ENCODE measurements at places on chromosomes 2 and 18. TPM values are rescaled to one million over a fixed set of nuclear protein-coding genes. Genes with fewer than 3 reads are reported as not detected.

DNA sequence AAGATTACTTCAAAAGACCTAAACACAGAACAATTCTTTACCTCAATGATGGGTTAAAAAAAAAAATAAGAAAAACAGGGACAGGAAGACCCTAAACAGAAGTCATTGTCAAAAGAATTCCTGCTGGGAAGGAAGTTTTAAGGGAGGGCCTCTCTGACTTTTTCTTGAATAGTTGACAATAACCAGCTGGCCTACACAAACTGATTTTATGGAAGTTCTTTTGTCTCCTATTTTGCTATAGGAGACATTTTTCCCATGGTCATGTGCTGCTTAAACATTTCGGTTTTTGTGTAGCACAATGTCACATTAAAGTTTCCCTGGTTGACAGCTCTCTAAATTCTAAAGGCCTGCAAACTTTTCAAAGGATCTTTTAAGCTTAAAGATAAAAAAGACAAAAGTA lies 55.3 kb downstream of the RFTN2 start:
- no peak overlapping the region for H3K4me3 ChIP-seq
- H3K36me3 ChIP-seq, result no peaks in the 10 kb centered on the region
- no peaks in the 10 kb centered on the region for H3K27me3 ChIP-seq
- H3K4me1 ChIP-seq, result no peaks in the 10 kb centered on the region
- DNase-seq, result no peak

- H3K36me3 ChIP-seq, result no peaks in the 10 kb centered on the region
- DNase-seq, result peak; percentile 52
- peak overlapping the region; percentile 51 for H3K27ac ChIP-seq
- H3K4me3 ChIP-seq, result no peak overlapping the region
These were observed 17.1 kb upstream of the ZNF532 start for GRCh38 chr18:58847383-58848071.

- peaks cover 12% of the 10 kb centered on the region for H3K4me1 ChIP-seq
- H3K27me3 ChIP-seq, result no peaks in the 10 kb centered on the region
- peak overlapping the region; percentile 87 for H3K27ac ChIP-seq
These were observed 494 bp upstream of the ROCK1 start for GRCh38 chr18:21112140-21112473.

DNA sequence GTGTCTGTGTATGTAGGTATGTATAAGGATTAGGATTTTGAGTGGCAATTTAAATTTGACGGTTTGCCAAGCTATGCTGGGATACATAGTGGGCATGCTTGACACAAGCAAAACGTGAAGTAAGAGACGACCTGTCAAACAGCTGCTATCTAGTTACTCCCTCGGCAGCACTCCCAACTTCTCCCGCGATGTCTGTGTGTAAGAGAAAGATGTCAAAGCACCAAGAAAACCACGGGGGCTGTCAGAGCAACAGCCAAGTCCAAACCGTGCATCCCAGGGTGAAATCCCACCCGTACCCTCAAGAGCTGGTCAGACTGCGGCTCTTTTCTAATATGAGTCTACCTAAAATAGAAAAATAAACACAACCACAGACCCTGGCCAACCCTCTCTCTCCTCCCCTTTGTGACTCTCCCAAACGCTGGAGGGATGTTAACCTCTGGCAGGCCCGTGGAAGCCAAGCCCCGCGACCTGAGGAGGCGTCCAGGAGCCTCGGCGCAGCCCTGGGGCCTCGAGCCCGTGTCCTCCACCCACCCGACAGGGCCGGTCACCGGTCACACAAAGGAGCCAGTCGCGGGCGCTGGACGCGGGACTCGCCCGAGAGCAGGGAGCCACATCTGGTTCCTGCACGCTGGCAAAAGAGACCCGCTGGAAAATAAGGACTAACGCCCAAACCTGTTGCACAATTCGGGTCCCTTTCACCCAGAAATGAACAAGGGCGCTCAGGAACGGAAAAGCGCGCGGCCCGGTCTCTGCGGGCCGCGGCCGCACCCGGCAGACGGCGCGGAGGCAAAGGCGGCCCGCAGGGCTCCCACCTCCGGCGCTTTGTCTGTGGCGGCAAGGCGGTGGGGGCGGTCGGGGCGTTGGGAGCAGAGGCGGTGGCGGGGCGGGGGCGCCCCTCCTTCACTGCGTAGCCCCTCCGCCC lies 925 bp downstream of the SESTD1 start:
- H3K36me3 ChIP-seq, result no peaks in the 10 kb centered on the region
- H3K4me3 ChIP-seq, result peak overlapping the region; percentile 48
- H3K27me3 ChIP-seq, result no peaks in the 10 kb centered on the region
- peak overlapping the region; percentile 79 for H3K27ac ChIP-seq
- H3K4me1 ChIP-seq, result peaks cover 15% of the 10 kb centered on the region

DNA sequence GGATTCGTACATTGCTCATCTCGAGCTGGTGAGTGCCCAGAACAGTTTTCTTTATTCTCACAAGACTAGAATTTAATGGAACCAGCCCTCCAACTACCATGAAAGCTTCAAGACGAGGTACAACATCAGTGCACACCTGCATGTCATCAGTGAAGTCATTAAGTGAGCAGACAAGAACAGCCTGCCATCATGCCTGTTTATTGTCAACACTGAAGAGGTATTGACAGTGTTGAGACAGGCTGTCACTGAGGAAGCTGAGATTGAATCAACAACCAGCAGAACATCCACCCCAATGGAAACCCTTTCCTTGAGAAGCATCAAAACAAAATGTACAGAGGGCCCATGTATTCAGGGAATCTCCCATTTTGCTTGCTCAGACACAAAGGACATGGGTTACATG lies 148.0 kb upstream of the TCF4 start:
- H3K27me3 ChIP-seq, result no peaks in the 10 kb centered on the region
- H3K27ac ChIP-seq, result no peak overlapping the region
- no peak for DNase-seq
- H3K4me3 ChIP-seq, result no peak overlapping the region
- H3K4me1 ChIP-seq, result no peaks in the 10 kb centered on the region

GRCh38 chr18:48021273-48021914 lies 90.9 kb upstream of the SMAD2 start:
- no peak for DNase-seq
- no peaks in the 10 kb centered on the region for H3K4me1 ChIP-seq
- H3K27me3 ChIP-seq, result no peaks in the 10 kb centered on the region
- no peaks in the 10 kb centered on the region for H3K36me3 ChIP-seq
- no peak overlapping the region for H3K27ac ChIP-seq

GRCh38 chr18:9803063-9803697 lies 82.6 kb upstream of the TXNDC2 start:
- DNase-seq, result no peak
- H3K4me1 ChIP-seq, result no peaks in the 10 kb centered on the region
- H3K36me3 ChIP-seq, result no peaks in the 10 kb centered on the region
- H3K27me3 ChIP-seq, result no peaks in the 10 kb centered on the region
- no peak overlapping the region for H3K27ac ChIP-seq

- no peak overlapping the region for H3K27ac ChIP-seq
- peak overlapping the region; percentile 35 for H3K4me3 ChIP-seq
- H3K36me3 ChIP-seq, result no peaks in the 10 kb centered on the region
- DNase-seq, result peak; percentile 94
These were observed 2.0 kb downstream of the IHH start for GRCh38 chr2:219058541-219059374.

- H3K4me1 ChIP-seq, result no peaks in the 10 kb centered on the region
- no peak overlapping the region for H3K4me3 ChIP-seq
- no peaks in the 10 kb centered on the region for H3K27me3 ChIP-seq
- no peak for DNase-seq
These were observed 96.1 kb downstream of the CTIF start for GRCh38 chr18:48634975-48635374.

APCDD1 gene
- 17.7 TPM for total RNA-seq

IGFBP5 gene
- 38.2 TPM for total RNA-seq

- H3K36me3 ChIP-seq, result no peaks in the 10 kb centered on the region
- peaks cover 7% of the 10 kb centered on the region for H3K27me3 ChIP-seq
- H3K27ac ChIP-seq, result no peak overlapping the region
- DNase-seq, result no peak
- H3K4me1 ChIP-seq, result no peaks in the 10 kb centered on the region
These were observed 4.5 kb upstream of the GDF7 start for GRCh38 chr2:20662308-20662937.

DNA sequence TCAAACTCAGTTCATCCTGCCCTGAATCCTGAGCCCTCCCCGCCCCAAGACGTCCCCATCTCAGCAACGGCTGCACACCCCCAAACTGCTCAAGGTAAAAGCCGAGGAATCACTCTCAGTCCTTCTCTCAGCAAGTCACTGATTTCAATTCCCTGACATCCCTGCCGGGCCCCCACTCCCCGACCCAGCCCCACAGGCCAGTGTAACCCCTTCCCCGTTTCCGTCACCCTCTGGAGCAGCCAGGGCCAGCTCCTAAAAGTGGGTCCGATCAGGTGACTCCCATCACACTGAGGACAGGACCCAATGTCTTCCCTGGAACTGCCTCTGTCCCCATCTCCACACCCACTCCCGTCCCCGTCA lies 20.5 kb downstream of the SNORC start:
- peaks cover 10% of the 10 kb centered on the region for H3K4me1 ChIP-seq
- DNase-seq, result no peak
- H3K27me3 ChIP-seq, result no peaks in the 10 kb centered on the region
- no peak overlapping the region for H3K4me3 ChIP-seq
- no peaks in the 10 kb centered on the region for H3K36me3 ChIP-seq

GRCh38 chr18:48719974-48720654 lies 181.3 kb downstream of the CTIF start:
- no peaks in the 10 kb centered on the region for H3K36me3 ChIP-seq
- no peaks in the 10 kb centered on the region for H3K27me3 ChIP-seq
- DNase-seq, result no peak
- H3K4me3 ChIP-seq, result no peak overlapping the region
- no peaks in the 10 kb centered on the region for H3K4me1 ChIP-seq
- no peak overlapping the region for H3K27ac ChIP-seq

- DNase-seq, result no peak
- H3K4me3 ChIP-seq, result no peak overlapping the region
- H3K4me1 ChIP-seq, result no peaks in the 10 kb centered on the region
- H3K36me3 ChIP-seq, result no peaks in the 10 kb centered on the region
- no peak overlapping the region for H3K27ac ChIP-seq
These were observed 209.3 kb downstream of the HAUS1 start for GRCh38 chr18:46313521-46313920.

NOSTRIN gene
- total RNA-seq, result 31.1 TPM

DNA sequence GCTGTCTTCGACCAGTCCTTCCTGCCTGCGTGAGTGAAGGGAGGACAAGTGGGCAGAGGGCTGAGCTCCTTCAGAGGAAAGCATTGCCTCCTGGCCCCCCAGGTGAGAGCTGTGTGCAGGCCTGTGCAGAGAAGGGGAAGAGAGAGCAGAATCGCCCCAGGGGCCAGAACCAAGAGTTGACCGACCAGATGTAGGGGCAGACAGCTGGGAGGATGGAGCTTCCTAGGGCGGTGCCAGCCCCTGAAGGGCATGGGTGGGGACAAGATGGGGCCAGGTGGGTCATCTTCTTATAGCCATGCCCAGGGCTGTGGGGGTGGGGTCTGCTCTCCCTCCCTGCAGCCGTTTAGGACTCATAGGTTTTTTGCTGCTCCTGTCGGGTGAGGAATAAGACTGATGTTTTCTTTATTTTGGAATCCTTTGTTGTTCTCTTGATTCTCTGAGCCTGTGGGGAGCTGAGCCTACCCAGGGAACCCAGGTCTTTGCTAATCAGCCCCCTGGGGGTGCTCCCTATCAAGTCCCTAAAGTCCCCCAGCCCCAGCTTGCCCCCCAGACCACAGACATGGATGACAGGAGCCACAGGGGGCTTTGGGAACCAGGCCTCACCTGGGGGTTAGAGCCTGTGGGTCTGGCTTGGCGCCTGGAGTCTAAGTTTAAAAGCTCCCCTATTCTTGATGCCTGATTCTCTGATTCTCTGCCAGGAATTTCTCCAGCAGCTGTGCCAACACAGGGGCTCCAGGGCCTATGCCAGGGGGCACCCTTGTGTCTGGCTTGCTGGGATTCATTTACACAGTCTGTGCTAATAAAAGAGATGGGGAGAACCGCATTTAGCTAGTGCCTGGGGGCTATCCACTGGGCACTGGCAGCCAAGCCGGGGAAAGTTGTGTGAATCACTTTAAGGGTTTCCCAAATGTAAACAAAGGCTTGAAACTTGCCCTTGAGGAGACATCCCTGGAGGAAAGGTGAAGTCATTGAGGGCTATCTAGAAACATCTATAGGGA lies 9.3 kb upstream of the EFHD1 start:
- no peaks in the 10 kb centered on the region for H3K36me3 ChIP-seq
- DNase-seq, result no peak
- H3K4me3 ChIP-seq, result no peak overlapping the region
- no peak overlapping the region for H3K27ac ChIP-seq

DNA sequence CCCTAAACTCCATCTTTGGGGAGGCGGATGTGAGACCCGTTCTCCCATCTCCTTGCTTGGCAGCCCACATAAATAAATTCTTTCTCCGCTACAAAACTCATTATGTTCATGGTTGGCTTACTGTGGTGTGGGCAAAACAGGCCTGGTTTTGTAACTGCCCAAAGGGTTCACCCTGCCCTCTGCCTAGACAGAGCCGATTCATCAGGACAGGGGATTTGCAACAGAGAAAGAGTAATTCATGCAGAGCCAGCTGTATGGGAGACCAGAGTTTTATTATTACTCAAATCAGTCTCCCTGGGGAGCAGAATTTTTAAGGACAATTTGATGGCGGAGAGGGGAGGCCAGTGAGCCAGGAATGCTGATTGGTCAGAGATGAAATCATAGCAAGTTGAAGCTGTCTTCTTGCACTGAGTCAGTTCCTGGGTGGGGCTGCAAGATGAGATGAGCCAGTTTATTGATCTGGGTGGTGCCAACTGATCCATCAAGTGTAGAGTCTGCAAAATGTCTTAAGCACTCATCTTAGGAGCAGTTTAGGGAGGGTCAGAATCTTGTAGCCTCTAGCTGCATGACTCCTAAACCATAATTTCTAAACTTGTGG lies 8.4 kb upstream of the RNF125 start:
- DNase-seq, result no peak
- no peak overlapping the region for H3K27ac ChIP-seq
- H3K4me1 ChIP-seq, result no peaks in the 10 kb centered on the region
- H3K27me3 ChIP-seq, result no peaks in the 10 kb centered on the region

DNA sequence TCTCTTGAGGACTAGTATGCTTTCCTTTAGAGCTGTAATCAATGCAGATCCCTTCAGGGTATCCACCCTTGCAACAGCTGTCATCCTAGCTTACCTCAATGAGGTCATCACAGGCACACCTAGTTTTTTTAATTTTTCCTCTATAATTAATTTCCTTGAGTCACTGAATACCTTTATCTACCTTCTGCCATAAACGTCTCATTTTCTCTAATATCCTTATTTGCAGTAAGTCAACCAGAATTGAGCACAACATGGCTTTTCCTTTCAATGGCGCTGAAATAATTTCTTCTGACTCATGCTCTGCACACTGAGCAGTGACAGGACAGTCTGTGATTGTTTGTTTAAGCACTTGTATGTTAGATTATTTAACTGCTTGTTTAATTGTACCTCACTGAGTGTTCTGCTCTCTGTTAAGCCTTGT lies 49.4 kb downstream of the ETAA1 start:
- H3K4me3 ChIP-seq, result no peak overlapping the region
- peak; percentile 14 for DNase-seq
- H3K27me3 ChIP-seq, result no peaks in the 10 kb centered on the region
- peak overlapping the region; percentile 1 for H3K27ac ChIP-seq

FIGN gene
- 4.6 TPM for total RNA-seq

- DNase-seq, result no peak
- H3K27me3 ChIP-seq, result no peaks in the 10 kb centered on the region
- no peaks in the 10 kb centered on the region for H3K36me3 ChIP-seq
- H3K4me3 ChIP-seq, result no peak overlapping the region
- H3K4me1 ChIP-seq, result no peaks in the 10 kb centered on the region
These were observed 92.2 kb upstream of the ITGB6 start for GRCh38 chr2:160292225-160292624.

- no peaks in the 10 kb centered on the region for H3K36me3 ChIP-seq
- no peak for DNase-seq
- no peak overlapping the region for H3K4me3 ChIP-seq
- no peaks in the 10 kb centered on the region for H3K4me1 ChIP-seq
These were observed 93.7 kb upstream of the KLHL29 start for GRCh38 chr2:23291239-23291638.

Measured in pancreas (tissue), 10 donors.